ENCODE measurements at places on chromosomes 5 and 9.
A peak's percentile ranks its signal among the peaks of the same experiment; 100 is the strongest.

DNA sequence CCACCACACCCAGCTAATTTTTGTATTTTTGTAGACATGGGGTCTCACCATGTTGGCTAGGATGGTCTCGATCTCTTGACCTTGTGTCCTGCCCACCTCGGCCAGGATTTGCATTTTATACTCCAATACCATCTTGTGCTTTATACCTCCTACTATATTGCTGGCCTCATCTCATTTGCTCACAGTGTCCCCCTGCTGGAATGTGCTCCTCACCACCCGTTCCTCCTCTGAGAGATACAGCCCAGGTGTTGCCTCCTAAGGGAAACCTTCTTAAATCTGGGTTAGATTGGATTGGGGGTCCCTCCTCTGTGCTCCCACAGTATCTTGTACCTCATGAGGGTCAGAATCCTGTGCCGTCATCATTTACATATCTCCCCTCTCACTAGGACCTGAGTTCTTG is 131.7 kb downstream of the PAPPA start:
- no peak for DNase-seq

DNA sequence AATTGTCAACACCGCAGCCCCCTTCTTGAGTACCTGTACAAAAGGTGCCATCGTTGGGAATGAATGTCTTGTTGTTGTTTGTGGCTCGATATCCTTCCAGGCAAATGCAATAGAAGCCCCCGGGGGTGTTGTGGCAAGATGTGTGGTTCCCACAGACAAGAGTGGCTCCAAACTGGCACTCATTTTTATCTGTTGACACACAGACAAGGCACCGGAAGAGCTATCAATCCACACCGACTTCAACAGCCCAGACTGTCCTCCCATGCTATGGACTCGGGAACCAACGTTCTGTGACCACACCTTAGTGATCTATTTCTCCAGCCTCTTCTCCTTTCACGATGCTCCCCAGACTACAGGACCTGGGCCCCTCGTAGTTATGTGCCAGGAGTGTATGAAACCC is 25.9 kb downstream of the SUSD1 start:
- no peak for DNase-seq

DNA sequence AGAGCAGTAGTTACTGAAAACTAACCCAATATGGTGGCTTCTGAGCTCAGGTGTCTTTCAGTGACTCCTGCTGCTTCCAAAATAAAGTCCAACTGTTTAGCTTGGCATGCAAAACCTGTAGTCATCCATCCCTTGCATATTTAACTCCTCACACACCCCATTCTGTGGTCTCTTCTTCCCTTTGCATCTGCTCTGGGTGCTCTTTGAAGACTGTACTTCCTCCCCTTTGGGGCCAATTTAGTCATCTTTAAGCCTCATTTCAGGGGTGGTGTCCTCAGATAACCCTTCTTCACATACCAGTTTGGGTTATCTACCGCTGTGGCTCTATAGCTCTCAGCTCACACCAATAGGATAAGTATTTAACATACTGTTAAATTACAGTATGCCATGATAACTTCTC is 209.9 kb upstream of the DMRT1 start:
- peak; percentile 36 for DNase-seq

DNA sequence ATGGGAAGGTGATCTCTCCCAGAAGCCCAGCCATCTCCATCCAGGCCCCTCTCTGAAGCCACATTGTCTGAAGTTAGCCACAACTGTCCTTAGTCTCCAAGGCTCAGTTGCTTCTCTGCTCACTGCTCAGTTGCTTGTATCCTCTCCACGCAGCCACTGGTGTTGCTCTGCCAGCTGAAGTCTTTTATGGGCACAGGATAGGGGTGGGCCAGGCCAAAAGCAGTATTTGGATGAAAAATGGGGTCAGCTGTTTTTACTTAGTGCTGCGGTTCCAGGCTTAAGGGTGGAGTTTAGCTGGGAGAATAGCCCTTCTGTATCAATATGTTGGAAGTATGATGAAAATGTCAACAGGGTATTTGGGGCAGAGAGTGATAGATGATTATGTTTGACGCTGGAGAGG is 168.8 kb upstream of the PPP1R2B start:
- DNase-seq = no peak
